AG09309 (cell line): ENCODE measurements at places on chromosomes 4 and X.

DNA sequence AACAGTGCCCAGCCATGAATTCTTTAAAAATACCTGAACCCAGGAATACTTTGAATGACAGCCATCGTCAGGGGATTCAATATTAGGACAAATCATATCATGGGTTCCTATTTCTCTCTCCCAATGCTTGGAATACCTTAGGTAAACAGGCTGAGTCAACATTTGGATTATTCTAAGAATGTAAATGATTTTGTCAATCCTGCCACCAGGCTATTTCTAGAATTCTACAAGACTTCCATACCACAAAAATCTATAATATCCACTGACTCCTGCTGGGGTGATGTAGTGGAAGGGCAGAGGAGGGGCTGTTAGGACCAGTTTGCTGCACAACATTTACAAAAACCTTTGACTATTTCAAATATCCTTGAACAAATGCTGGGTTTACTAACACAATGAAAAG lies 65.2 kb downstream of the IGFBP7 start:
- no peak for DNase-seq

DNA sequence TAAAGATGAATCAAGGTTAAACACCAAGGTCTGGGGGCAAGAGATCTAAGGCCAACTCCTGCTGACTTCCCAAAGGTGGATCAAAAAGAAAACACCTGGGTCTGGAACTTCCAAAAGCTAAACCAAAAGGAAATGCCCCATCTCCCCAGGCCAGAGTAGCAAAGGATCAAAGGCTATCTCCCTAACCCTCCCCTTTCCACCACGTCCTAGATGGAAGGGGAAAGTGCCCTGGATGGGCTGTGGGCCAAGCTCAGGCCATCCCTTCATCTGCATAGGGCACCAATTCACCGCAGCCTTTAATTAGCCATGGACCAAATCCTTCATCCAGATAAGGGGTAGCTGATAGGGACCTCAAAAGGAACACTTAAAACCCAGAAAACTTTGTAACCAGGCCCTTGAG lies 100.2 kb downstream of the WDFY3 start:
- no peak for DNase-seq

DNA sequence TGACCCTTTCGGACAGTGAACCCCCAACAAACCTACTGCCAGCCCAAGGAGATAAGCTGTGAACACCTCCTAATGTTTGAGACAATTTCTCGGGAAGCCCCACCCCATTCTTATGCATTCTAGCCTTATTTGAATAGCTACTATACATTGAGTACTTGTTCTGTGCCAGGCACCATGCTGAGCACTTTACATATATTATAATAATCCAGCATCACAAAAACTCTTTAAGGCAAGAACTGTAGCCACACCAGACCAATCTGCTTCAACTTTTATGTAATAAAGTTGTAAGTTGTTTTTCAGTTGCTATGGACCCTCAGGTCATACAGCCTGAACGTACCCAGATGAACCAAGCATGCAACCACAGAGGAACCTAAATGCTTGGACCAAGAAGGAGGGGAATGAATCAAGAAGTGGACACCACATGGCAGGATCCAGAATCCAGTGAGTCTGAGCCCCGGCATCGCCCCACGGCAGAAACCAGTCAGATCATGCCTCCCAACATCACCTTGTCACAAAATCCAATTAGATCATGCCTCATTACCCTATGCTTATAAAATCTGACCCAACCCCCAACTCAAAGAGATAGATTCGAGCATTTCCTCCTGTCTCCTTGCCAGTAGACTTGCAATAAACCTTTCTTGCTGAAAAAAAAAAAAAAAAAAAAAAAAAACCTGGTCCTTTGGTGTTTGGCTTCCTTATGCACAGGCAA lies 225.0 kb downstream of the QDPR start:
- DNase-seq = no peak

- no peak for DNase-seq
These were observed 66.7 kb downstream of the COQ2 start for GRCh38 chr4:83217721-83218522.

GRCh38 chr4:5460106-5460801 lies 248.1 kb downstream of the EVC2 start:
- no peak for DNase-seq

DNA sequence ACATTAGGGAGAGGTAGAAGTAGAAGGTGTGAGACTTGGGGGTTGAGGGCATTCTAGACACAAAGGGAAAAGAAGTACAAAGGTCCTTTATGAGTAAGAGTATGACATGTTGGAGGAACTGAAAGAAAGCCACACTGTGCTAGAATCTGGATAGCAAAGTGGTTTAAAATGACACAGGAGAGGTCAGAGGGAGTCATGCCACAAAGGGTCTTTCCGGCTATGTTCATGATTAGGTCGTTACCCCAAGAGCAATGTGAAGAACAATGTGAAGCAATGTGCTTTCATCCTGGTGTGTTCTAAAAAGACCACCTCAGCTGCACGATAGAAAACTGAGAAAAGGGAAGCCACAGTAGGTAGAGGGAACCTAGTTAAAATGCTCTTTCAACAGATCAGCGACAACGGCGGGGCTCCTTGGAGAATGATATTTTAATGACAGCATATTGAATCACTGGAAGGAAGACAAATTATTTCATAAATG lies 29.2 kb downstream of the SMIM14 start:
- no peak for DNase-seq

DNA sequence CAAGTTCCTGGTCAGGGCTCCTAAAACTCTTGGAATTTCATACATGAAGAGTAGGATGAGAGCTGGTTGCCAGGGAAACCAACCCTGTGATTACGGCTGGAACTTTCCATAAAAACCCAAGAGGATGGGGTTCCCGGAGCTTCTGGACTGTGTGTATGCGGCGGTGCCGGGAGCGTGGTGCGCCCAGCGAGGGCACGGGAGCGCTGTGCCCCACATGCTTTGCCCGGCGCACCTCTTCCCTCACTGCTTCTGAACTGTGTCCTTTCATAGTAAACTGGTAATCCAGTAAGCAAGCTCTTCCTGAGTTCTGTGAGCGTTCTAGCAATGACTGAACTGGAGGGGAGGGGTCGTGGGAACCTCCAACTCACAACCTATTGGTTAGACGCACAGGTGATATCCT lies 152.6 kb downstream of the AFAP1 start:
- no peak for DNase-seq

DNA sequence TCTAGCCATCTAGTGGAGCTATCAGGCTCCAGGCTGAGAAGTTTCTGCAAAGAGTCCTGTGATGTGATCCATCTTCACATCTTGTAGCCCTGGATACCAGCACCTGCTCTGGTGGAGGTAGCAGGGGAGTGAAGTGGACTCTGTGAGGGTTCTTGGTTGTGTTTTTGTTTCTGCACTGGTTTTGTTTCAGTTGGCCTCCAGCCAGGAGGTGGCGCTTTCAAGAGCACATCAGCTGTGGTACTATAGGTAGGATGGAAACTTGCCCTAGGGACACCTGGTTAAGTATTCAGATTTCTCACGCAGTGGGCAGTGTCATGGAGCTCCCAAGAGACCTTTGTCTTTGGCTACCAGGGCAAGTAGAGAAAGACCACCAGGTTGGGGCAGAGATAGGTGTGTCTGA lies 257.5 kb upstream of the SLC7A11 start:
- no peak for DNase-seq

DNA sequence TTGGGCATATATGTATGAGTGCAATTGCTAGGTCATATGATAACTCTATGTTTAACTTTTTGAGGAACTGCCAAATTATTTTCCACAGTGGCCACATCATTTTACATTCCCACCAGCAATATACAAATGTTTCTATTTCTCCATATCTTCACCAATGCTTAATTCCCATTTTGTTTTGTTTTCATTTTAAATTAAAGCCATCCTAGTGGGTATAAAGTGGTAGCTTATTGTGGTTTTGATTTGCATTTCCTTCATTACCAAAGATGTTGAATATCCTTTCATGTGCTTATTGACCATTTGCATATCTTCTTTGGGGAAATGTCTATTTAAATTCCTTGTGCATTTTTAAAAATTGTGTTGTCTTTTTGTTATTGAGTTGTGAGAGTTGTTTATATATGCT lies 36.7 kb upstream of the SCOC start:
- no peak for DNase-seq

DNA sequence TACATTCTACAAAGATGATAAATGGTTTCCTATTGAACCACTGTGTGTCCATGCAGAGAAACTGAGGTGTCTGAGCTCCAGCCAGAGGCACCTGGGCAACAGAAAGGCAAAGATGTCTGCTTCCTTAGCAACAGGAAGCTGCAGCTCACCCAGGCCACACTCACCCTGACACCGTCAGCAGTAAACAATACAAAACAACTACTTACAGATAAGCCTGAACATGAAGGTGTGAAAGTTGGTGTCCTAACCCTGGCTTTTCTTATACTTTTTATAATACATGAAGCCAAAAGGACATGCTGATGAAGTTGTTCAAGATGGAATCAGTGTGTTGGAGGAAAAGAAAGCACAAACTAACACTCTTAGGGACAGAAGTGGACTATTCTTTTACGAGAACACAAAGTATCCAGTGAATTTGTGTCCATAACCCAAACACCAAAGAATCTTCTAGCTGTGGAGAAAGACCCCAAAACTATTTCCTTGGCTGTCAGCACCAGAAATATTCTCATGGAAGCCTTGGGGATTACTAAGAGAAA lies 117.3 kb downstream of the SYNPO2 start:
- no peak for DNase-seq

DNA sequence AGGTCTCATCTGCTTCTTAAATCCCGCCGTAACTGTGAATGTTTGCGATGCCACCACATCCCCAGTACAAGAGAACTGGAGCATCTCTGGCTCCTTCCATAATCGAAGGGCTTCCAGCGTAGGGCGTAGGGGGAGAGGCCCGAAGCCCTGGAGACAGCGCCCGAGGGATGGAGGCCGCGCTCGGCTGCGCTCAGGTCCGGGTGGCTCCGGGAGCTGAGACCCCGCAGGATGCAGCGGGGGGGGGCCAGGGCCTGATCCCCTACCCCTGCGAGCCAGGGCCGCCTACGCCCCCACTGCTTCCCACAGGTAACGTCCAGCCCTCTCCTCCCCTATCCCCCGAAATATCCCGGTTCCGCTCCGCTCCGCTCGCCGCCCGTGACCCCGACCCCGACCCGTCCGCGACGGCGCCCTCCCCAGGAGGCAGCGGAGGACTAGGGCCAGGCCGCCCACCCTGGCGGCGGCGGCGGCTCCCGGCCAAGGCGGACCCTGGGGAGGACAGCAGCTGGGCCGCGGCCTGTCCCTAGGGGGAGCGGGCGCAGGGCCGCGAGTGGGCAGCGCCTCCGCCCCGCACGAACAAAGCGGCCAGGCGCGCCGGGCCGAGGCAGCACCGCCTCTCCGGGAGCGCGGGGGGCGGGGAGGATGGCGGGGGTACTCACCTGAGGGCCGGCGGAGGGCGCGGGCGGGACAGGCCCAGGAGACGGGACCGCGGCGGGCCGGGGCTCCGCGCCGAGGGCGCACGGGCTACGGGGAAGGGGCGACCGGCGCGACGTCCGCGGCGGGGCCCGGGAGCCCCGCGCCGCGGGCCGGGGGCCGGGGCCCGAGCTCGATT lies 723 bp downstream of the WDFY3 start:
- DNase-seq = no peak

DNA sequence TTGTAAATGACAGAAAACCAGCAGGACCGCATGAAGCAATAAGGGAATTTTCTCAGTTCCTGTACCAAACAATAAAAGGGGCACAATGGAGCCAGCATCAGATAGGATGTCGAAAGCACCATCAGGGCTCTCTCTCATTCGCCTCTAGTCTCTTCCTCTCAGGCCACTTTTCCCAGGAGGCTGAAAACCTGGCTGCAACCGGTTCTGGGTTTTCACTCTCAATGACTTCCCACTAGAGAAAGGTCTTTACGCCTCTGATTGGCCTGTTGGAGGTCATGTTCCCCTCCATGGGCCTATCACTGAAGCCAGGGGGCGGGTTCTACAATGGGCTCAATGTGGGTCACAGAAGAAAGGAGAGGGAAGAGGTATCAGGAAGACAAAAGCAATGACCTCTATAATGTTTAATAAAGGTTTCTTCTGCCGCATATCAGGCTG lies 29.3 kb downstream of the ZNF827 start:
- DNase-seq = no peak

- no peak for DNase-seq
These were observed 14.5 kb upstream of the LNX1 start for GRCh38 chr4:53605783-53606182.

- no peak for DNase-seq
These were observed 24.6 kb downstream of the UGT2B7 start for GRCh38 chr4:69120870-69121269.

- DNase-seq = no peak
These were observed 240.3 kb downstream of the ANK2 start for GRCh38 chr4:113289766-113290165.

DNA sequence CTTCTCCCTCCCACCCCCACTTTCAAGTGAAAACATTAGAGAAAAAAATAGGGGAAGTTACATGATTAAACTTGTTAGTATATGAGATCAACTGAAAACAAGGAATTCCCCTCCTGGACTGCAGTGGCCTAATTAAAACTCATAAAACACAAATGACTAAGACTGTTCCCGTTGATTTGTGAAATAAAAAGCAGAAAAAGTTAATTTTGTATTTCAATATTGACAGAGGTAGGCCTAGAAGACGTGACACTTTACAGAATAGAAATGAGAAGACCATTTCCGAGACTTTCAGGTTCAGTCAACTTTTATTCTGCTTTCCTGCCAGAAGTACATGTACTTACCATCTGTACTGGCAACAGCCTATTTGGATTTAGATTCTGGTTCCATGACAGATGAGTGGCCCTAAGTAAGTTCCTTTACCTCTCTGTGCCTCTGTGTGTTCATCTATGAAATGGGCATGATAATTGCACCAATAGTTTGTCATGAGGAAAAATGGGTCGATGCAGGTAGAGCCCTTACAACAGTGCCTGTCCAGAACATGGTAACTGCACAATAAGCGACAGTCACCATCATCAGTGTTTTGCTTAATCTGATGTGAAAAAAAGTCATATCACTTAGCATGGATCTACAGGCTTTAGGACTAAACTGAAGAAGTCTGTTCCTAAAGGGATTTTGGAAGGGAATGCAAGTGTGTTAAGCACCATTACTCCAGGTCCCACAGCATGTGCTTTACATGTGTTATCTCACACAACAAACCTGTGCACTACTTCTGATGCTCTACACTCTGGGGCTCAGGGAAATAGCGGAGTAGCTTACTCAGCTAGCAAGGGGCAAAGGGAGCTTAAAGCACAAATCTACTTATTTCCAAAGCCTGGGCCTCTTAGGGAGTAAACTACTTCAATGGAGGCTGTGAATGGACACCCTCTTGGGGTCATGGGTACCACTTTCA lies 562.3 kb upstream of the DIPK2B start:
- DNase-seq = no peak

GRCh38 chr4:15469402-15470127 lies at the start of gene CC2D2A:
Gene CC2D2A, plus strand, starts transcription at chr4:15469882. Its CDS starts 6,051 bp downstream, at chr4:15475933.
- DNase-seq = no peak

DNA sequence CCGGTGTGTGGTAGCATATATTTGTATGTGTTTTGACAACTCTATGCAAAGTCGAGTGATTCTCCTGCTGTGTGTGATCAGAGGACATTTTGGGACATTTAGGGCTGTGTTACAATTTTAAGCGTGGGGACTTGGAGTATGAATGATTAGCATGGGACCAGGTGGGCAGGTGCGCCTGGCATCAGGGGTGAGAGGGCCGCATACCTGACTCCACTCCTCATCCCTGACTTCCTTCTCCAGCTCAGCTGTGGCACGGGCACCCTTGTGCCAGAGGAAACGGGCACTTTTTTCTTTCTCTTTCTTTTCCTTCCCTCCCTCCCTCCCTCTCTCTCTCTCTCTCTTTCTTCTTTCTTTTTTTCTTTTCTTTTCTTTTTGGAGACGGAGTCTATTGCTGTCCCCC lies 15.7 kb upstream of the PLCXD1 start:
- DNase-seq = no peak
